ENCODE measurements at places on chromosomes 13 and 19.

DNA sequence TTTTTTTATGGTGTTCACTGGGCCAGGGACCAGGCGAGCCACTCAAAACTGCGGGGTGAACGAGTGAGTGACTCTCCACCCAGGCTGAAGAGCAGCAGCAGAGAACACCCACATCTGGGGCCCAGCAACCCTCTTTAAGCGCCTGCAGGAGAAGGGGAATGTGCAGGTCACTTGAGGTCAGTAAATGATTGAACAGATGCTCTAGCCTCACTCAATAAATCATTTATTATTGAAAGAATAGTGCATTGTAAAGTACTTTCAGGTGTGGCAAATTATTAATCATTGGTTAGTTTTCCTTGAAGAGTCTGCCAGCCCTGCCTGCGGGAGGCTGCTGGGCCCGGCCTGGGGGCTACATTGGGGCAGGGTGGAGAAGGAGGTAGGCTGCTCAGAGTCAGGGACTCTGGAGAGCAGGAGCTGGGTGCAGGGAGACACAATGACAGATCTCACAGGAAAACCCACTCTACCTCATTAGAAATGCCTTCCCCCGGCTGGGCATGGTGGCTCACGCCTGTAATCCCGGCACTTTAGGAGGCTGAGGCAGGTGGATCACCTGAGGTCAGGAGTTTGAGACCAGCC, 42.5 kb downstream of the ABCC4 start:
- DNase-seq = no peak

DNA sequence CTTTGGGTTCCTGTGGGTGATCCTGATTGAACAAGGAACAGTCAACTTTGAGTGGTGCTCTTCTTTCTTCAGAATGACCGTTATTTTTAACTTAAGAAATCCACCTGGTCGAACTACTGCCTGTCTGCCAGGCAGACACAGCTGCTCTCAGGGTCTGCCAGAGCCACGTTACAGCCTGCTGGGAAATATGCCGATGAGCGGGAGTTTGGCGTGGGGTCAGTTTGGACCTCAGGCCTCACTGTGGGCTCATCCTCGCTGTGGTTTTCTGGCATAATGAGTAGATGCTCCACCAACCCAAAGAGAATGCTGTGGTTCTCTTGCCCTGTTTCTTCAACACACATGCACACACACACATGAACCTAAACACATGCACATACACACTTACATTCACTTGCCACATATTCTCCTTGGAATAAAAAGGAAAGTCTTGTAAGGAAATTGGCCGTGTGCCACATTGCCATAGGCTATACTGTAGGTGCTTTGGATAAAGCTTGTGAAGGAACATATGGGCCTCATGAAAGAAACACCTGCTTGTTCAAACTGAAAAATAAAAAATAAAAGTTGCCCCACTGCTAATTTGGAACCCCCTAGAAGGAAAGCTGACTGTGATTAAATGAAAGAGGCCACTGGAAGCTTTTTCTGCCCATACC, 598.7 kb upstream of the KLF12 start:
- DNase-seq = no peak

DNA sequence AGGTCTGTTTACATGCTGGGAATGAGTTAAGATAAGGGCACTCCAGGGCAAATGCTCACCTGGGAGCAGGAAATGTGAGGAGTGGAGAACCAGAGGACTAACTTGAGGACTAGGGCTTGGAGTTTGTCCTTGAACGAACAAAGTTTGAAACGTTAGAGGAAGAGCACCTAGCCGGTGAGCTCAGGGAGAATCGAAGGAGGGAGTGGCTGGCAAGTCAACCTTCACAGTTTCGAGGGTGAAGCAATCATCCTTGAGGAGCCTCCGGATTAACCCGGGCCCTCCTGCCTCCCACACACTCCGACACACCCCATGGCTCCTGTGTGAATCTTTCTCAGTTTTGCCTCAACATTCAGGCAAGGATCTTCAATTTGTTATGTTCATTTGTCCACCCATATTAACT, 58.6 kb downstream of the LMO7 start:
- no peak for DNase-seq

DNA sequence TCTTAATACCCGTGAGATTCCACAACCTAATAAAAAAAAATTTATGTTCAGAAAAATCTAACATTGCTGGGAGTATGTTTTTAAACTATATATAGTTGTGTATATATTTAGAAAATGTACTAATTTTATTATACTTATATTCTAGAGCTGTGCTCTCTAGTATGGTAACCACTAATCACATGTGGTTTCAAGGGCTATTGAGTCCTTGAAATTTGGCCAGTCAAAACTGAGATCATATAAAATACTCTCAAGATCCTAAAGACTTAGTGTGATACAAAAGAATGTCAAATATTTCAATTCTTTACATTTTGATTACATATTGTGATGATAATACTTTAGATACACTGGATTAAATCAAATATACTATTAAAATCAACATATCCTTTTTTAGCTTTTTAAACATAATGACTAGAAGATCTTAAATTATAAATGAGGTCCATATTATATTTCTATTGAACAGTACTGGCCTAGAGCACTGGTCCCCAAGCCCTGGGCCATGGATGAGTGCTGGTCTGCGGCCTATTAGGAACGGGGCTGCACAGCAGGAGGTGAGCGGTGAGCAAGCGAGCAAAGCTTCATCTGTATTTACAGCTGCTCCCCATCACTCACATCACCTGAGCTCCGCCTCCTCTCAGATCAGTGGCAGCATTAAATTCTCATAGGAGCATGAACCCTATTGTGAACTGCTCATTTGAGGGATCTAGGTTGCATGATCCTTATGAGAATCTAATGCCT, 176.5 kb upstream of the NBEA start:
- DNase-seq = no peak

GRCh38 chr13:79637133-79637763, 156.3 kb downstream of the NDFIP2 start:
- no peak for DNase-seq

DNA sequence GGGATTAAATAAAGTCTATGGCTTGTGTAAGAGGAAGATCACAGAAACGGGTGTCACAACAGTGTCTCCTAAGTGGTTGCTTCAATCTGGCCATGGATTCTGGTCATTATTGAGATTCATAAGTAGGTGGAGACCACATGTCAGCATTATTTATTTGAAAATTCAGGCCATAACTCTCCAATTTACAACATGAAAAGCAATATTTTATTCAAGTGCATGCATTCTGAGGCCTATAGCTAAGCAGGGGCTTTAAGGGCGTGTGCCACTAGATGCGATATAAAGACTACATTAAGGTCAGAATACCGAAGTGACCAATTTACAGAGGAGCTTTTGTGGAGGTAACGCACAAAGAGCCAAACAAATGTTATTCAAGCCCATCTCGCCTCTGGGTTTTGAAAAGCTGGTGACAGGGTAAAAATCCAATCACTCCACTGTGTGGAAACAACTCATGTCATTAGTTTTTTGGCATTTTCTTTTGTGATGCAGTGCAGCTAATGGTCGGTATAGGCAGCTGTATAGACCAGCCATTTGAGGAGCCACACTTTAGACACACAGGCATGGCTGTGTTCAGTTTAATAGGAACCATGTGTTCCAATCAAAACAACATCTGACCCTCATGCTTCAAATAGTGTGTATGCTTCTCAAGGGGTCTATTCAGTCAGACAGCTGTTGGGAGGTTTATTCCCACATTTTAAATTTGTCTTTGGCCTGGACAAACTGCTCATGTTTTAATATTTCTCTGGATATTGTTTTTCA, 123.7 kb downstream of the KL start:
- no peak for DNase-seq

- no peak for DNase-seq
Measured at GRCh38 chr19:2429917-2430535, 2.6 kb upstream of the TIMM13 start.

DNA sequence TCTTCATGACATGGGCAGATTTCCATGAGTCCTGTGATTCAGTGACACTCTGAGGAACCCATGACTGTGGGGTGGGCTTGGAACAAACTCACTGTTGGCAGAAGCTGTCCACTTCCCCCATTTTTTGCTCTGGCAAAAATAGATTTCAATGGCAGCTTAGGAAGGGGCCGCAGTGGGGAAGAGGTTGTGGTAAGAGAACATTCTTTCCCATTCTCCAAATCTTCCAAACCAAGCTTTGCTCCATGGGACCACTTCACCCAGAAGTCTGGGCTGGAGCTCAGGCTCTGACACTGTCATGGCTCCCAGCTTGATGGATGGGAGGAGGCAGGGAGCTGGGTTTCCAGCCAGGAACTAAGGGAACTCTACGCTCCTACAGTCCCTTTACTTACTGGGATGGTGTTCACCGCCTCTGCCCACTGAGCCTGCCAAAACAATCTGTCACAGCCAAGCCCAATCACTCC, 24.9 kb upstream of the MEDAG start:
- no peak for DNase-seq

GRCh38 chr19:2145831-2146241, 5.5 kb downstream of the AP3D1 start:
- no peak for DNase-seq

GRCh38 chr19:5801796-5802619, 2.9 kb upstream of the NRTN start:
- no peak for DNase-seq
